ENCODE measurements at places on chromosomes 1 and 21.

- DNase-seq: no peak
Observed at GRCh38 chr1:185091480-185091879, 46.1 kb downstream of the RNF2 start.

DNA sequence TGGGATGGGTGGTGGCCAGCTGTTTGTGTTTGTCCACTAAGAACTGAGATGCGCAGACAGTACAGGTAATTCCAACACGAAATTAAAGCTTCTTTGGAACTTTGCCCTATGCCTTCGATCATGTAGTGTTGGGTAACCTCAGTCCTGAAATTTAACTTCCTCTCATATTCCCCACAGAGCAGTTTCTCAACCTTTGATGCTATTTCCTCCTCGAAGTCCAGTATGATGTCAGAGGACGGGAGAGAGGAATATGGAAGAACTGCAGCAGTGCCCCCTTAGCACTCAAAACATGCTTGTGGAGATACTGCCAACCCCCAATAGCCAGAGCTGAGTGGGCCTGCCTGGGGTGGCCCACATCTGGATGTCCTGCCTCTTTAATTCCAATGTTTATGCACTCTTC, 3.6 kb downstream of the LPAR3 start:
- DNase-seq: no peak

GRCh38 chr1:237270353-237270752, 228.4 kb downstream of the RYR2 start:
- no peak for DNase-seq

DNA sequence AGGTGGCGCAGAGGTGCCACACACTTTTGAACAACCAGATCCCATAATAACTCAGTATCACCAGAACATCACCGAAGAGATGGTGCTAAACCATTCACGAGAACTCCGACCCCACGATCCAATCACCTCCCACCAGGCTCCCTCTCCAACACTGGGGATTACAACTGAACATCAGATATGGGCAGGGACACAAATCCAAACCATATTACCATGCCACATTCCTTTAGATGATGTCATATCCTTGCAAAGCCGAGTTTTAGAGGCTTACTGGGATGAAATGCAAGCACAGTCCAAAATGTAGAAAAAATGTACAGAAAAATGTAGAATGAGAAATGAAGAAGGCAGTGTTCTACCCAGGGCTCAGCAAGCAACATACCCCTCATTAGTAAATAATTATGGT, 64.7 kb downstream of the SGIP1 start:
- DNase-seq: no peak

DNA sequence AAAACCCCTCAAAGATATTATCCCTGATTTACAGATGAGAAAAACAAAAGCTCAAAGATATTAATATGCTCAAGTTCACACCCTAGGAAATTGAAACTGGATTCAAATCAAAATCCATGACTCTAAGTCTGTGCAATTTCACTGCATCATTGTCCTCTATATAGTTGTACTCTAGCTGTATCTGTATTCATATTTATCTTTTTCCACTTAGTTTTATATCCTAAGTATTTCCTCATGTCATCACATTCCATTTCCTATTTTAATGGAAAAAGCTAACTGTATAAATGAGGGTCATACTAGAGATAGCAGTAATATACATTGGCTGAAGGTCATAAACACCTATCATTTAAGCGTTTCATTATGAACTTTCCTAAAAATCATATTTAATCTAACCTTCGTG, 42.2 kb upstream of the RALGPS2 start:
- DNase-seq: no peak

DNA sequence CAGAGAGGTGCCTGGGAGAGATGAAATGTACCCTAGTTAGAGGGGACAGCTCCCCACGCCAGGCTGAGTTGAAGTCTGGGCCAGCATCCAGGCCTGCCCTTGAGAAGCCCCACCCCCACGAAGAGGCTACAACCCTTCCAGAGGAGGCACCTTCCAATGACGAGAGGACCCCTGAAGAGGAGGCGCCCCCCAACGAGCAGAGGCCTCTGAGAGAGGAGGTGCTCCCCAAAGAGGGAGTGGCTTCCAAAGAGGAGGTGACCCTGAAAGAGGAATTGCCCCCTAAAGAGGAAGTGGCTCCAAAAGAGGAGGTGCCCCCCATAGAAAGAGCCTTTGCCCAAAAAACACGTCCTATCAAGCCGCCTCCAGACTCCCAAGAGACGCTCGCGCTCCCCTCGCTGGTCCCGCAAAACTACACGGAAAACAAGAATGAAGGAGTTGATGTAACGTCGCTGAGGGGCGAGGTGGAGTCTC, 3.1 kb downstream of the EVA1B start:
- DNase-seq: no peak

GRCh38 chr1:154199563-154199879, 6.6 kb downstream of the CFAP141 start:
- DNase-seq: no peak

DNA sequence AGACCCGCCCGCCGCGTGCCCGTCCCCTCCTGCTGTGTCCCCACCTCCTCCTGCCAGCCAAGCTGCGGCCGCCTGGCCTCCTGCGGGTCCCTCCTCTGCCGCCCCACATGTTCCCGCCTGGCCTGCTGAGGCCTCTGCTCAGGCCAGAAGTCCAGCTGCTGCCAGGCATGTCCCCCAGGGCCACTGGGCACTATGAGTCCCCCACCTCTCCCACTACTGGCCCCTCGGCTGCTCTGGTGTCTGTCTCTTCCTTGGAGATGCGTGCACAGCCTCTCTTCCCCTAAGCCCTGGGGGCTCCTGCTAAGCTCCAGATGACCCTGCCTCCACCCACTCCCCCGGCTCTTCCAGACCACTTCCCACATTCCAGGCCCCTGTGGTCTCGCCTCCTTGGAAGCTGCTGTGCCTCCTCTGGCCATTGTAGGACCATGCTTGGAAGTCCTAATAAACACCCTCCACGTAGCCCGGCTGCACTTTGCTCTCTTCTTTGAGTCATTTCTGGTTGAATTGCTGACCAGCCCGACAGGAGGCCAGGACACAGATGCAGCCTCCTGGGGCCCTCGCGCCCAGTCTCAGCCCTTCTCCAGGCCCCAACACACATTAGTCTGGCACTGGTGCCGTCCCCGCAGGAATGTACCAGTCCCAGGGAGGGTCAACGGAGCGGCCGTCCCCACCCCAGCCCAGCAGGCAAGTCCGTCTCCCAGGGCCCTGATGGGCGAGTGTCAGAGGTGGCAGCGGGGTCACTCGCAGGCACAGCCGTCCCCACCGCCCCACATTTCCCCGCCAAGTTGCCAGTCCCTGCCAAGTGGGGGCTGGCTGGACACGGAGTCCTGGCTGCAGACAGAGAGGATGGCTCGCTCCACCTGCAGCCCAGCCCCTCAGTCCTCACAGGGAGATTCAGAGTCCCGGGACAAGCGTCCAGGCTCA, 1.1 kb downstream of the KRTAP10-12 start:
- DNase-seq: no peak

GRCh38 chr1:172212124-172212523, 208.4 kb upstream of the C1orf105 start:
- no peak for DNase-seq

DNA sequence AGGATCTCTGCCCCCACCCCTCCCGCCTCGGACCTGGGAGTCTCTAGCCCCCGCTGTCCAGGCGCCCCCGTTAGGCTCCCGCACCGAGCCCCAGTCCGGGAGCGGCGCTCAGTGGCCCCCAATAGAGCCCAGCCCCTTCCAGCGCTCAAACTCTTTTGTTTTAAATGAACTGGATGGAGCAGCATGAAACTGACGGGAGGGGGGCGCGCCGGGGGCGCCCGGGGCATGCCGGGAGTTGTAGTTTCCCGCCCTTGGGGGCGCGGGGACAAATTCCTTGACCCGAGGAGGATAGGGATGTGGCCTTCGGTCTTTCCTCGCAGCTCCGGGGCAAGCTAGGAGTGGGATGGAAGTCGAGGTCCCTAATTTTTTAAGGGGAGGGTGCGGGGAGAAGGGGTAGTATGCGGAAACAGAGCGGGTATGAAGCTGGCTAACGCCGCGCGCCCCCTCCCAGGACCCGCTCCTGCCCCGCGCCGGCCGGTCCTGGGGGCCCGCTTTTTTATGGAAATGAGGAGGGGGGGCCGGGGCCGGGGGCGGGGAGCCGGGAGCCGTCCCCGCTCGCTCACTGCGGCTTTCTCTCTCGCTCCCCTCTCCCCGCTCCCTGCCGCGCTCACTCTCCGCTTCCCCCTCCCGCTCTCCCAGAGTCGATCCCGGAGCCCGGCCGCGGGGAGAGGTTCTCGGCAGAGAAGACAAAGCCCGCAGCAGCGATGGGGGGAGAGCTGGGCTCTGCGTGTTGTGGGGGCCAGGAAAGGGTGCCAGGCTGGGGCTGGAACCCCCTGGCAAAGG, at the start of gene MEX3A:
TSS of gene MEX3A (minus strand) at position 157 of the 783 bp plus-strand sequence. CDS start 467 bp downstream, outside the sequence.
- DNase-seq: peak; percentile 76

DNA sequence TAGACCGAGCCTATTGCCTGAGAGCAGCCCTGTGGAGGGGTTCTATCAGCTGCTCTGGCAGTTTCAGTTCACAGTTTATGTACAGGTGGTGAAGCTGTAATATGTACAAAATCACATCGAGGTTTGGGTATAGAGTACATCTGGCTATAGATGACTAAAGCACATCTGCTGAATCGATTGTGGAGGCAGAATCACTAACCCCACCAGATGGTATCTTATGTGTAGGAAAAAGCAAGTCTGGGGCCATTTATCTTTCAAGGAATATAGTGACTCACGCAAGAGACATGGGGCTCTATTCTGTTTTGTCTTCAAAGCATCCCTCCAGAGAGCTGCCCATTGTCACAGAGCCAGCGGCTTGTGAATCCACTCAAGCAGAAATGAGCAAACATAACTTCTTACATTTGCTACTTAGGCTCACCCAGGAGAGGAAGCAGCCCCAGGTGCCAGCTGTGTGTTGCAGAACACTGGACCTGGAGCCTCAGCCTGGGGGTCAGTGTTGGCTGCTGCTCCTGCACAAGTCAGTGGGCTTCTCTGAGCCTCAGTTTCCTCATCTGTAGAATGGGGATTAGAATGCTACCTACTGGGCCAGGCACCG, 21.3 kb downstream of the MIIP start:
- no peak for DNase-seq

DNA sequence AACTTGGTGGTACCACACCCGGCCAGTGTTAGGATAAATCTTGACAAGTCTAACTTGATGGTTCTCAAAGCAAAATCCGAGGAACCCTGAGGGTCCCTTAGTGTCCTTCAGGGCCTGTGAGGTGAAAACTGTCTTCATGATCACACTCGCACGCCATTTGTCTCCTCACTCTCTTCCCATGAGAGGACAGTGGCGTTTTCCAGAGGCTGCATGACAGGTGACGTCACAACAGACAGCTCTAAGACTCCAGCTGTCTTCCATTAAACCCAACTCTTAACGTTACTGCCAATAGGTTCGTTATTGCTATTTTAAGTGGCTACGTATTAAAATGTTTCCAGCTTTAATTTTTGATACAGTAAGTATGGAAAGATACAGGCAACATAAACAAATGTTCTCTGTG, 13.8 kb downstream of the CFAP74 start:
- no peak for DNase-seq

DNA sequence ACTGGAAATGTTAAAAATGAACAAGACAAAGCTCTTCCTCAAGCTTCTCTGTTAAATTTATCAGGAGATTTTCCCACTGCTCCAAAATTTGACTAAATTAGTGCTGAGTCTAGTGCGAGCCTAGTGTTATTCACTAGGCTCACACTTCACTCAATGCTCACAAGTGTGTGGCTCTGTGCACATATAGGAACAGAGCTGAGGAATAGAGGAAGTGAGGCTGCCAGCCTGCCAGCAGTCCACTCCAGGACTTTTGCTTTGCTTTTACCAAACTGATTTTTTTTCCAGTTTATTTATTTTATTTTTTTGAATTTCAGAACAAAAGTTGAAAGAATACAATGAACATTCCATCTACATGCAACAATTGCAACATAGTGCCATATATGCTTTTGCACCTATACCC, 87.2 kb downstream of the VAV3 start:
- DNase-seq: no peak

- no peak for DNase-seq
Observed at GRCh38 chr1:55483523-55483922, 268.4 kb upstream of the USP24 start.

GRCh38 chr1:230913496-230913895, 45.2 kb upstream of the C1orf198 start:
- no peak for DNase-seq

DNA sequence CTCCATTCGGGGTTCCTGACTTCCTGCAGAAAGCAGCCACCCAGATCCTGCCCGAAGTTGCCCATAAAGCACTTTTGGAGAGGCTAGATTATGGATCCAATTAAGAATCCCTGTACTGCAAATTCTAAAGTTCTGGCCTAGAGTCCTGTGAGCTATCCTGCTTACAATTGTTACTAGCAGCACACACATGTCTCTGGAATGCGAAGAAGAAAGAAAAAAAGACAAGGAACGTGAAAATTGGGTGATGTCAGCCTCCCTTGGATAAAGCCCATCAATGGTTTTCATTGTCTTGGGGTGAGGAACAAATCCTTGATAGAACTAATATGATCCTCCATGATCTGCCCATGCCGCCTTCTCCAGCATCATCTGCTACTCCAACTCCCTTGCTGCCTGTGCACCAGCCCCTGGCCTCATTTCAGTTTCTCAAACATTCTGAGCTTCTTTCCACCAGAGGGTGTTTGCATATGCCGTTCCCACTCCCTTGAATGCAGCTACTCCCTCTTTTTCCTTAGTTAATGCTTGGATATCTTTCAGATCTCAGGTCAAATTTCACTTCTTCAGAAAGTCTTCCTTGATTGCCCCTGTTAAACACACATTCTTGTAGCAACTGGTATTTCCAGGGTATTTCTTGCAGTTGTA, 94.0 kb downstream of the ST6GALNAC5 start:
- no peak for DNase-seq

- no peak for DNase-seq
Observed at GRCh38 chr1:6870086-6870485, 84.8 kb downstream of the CAMTA1 start.

- no peak for DNase-seq
Observed at GRCh38 chr1:208106218-208106617, 138.0 kb downstream of the PLXNA2 start.

Data from NCI-H2081 (cell line).